ENCODE measurements at places on chromosomes 3 and 15.
A peak's percentile ranks its signal among the peaks of the same experiment; 100 is the strongest.

GRCh38 chr3:30702828-30703397, 96.5 kb downstream of the TGFBR2 start:
- DNase-seq = no peak

DNA sequence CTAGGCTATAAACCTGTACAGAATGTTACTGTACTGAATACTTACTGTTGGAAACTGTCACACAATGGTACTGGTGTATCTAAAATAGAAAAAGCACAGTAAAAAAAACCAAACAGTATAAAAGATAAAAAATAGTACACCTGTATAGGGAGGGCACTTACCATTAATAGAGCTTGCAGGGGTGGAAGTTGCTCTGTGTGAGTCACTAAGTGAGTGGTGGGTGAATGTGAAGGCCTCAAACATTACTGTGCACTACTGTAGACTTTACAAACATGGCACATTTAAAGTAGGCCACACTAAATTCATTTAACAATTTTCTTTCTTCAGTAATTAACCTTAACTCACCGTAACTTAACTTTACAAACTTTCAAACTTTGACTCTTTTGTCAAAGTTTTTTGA, 22.0 kb downstream of the B3GALNT1 start:
- DNase-seq = no peak

DNA sequence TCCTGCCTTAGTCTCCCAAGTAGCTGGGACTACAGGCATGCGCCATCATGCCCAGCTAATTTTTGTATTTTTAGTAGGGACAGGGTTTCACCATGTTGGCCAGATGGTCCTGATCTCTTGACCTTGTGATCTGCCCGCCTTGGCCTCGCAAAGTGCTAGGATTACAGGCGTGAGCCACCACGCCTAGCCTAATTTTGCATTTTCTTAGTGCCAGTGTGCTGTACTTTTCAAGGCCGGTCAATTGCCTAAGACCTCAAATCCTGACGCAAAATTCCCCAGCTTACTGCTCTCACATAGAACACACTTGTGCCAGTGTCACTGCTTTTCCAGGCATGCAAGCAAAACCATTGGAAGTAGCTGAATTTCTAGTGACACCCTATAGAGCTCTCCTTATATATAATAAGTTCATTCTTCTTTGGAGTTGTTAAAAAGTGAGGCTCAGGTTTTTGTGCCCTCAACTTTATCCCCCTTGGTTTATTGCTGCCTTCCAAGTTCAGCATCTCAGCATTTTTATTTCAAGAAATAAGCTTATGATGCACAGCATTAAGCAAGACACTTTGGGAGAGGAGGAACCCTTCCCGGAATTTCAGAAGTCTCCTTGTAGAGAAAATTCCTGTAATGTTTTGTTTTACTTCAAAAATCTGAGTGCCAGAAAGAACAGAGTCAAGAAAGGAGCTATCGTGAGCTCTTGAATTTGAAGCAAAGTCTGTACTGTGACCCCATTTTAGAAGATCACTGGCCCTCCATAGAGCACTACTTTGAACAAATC, 93.2 kb downstream of the FILIP1L start:
- DNase-seq = no peak

- no peak for DNase-seq
Measured at GRCh38 chr3:38722781-38723568, 73.5 kb upstream of the SCN5A start.

DNA sequence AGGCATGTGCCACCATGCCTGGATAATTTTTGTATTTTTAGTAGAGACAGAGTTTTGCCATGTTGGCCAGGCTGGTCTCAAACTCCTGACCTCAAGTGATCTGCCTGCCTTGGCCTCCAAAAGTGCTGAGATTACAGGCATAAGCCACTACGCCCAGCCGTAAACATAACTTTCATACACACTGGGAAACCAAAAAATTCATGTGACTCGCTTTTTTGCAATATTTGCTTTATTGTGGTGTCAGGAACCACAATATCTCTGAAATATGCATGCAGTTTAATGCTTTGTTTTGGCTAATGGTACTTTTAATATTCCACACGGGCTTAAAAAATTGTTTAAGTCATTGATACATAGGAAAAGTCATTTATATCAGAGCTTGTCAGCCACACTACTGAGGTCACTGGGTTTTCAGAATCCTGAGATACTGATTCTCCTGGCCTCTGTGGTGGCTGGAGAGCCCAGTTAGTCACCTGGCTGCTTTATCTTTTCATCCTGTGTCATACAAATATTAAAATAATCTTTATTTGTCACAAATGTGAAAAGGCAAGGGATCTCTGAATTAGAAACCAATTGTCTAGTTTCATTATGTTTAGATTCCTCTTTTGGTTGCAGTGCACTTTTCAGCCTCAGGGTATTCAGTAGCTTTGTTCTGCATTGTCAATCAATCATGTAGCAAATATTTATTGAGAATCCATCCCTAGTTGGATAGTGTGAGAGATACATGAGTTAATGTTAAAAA, 10.0 kb downstream of the TMEM62 start:
- no peak for DNase-seq

GRCh38 chr3:61897848-61898247, 336.5 kb downstream of the PTPRG start:
- no peak for DNase-seq

DNA sequence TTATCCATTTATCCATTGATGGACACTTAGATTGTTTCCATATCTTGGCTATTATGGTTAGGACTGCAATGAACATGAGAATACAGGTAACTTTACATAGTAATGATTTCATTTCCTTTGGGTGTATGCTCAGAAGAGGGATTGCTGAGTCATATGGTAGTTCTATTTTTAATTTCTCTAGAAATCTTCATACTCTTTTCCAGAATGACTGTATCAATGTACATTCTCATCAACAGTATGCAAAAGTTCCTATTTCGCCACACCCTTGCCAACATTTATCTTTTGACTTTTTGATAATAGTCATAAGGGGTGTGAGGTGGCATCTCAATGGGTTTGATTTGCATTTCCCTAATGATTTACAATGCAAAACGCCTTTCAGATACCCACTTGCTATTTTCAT, 6.2 kb upstream of the NIPA1 start:
- no peak for DNase-seq

DNA sequence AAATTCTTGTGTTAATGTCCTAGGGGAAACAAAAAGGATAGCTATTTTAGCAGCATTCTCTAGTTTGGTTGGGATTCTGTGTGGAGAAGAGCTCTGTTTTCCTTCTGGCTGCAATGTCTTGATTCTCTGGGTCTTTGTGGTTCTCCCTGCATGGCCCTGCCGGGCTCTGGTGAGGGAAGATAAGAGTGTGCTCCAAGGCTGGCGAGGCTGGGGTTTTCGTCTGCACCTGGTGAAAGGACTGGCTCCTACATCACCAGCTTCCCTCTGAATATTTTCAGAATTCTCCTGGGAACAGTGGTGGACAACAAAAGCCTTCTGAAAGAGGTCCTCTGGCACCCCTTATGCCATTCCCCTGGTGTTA, 38.1 kb upstream of the SFMBT1 start:
- no peak for DNase-seq

GRCh38 chr15:101458158-101458900, 31.2 kb downstream of the PCSK6 start:
- DNase-seq = no peak

DNA sequence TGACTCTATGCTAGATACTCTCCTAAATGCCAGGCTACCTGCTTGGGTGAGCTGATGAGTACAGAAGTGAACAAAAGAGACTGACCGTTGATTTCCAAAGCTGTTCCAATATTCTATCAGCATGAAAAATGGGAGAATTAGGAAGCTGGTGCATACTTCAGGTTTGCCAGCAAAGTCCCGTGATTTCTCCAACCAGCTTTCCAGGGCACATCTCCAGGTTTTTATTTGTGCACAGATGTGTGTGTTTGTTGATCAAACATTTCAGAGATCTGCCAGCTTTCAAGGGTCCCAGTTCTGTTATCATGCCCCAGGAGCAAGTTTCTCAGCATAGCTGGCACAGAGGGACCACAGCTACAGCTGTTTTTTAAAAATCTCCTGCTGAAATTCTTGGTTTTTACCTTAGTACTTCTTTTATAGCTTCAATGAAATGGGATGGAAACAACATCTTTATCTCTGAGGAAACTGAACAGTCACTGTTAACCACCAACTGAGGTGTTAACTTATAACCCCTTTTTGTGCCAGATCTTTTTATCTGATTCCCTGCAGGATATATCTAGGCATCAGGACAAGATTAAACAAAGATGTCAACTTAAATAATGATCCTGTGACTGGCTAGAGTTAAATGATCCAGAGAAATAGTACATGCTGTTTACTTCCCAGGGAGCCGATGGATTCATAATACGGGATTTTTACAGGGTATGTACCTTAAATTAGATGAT, 380.8 kb downstream of the GRM7 start:
- no peak for DNase-seq

DNA sequence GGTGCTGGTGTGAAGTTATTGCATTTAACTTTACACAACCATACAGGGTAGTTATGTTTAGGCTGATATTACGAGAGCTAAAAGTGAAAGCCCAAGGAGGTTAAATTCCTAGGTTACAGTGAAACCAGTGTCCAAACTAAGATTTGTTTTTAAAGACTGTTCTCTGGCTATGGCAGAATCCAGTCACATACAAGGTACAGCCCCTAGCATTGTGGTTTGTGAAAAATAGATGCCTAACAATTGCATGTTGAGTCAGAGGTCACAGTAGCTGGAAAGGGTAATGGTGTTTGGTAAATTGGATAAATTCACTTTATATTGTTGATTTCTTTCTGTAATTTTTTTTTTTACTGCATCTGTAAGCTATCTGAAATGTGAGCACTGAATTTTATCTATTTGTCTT, 614.6 kb upstream of the TBL1XR1 start:
- no peak for DNase-seq

DNA sequence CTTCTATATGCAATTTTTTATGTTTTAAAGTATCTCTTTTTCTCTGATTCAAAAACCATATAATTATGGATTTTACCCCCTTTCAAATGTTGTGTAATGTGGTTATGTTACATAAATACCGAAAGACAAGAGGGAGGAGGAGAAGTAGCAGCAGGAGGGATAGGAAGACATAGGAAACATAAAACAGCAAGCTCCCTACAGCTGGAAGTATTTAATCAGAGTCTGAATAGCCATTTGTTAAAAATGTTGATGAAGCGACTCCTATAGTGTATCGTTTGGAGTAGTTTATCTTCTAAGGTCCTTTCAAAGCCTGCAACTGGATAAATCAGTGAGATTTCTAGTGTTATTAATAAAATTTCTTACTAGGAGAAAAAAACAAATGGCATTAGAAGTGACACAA, 598.1 kb upstream of the GOLIM4 start:
- DNase-seq = no peak

- DNase-seq = no peak
Measured at GRCh38 chr3:5198986-5199731, 11.7 kb downstream of the EDEM1 start.

- no peak for DNase-seq
Measured at GRCh38 chr3:84904212-84904611, 54.6 kb upstream of the CADM2 start.

DNA sequence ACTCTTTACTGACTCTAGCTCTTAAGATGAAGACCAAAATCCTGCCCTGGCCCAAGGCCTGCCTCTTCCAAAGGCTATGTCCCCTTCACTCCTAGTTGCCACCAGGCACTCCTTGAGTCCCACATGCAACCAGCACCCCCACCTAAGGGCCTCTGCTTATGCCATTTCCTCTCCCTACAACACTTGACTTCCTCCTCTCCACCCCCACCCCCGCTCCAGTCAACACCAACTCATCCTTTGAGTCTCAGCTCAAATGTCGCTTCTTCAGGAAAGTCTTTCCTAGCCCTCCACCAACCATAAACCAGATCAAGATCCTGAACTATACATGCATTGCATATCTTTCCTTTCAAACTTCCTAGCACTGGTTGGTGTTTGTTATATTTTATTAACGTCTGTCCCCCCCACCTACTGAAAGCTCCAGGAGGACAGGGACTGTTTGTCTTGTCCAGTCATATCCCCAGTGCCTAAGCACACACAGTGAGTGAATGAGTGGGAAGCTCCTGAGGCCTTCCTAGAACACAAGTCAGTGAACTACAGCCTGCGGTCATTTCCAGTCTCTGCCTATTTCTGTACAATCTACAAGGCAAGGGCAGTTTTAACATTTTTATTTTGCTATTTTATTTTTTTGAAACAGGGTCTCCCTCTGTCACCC, 7.3 kb downstream of the TBC1D2B start:
- no peak for DNase-seq

GRCh38 chr15:73900095-73900712, 26.1 kb upstream of the LOXL1 start:
- DNase-seq = peak; percentile 82

GRCh38 chr15:55630858-55631257, 42.7 kb upstream of the PYGO1 start:
- no peak for DNase-seq

DNA sequence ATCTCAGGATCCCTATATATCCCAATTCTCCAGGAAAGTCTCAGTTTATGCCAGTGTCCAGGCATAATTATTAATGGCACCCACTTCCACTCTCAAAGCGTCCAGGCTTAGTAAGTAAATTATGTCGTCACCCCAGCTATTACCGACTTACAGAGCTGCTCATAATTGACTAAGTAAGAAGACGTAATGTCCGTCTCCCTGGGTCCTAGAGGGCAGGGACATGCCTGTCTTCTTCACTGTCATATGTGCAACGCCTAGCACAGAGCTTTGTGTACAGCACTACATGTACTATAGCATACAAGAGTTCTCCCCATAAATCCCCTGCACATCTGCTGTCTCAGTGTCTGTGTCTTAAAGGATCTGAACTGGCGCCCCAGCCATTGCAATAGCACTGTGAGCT, 23.9 kb upstream of the HRH1 start:
- DNase-seq = no peak

DNA sequence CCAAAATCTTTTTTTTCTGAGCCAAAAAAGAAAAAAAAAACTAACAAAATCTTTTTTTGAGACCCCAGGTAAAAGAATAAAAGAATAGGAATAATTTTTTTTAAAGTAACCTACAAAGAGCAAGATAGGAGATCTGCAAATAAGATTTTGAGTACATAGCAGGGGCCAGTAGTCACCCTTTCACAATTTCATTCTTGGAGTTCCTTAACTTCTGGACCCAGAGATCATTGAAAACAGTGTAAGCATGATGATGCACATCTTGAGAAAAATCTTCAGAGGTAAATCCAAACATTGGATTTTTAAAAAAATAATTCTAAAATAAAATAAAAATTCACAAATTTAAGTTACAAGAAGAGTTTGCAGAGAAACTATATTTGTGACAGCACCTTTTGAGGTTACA, 18.8 kb downstream of the TFRC start:
- peak; percentile 10 for DNase-seq

DNA sequence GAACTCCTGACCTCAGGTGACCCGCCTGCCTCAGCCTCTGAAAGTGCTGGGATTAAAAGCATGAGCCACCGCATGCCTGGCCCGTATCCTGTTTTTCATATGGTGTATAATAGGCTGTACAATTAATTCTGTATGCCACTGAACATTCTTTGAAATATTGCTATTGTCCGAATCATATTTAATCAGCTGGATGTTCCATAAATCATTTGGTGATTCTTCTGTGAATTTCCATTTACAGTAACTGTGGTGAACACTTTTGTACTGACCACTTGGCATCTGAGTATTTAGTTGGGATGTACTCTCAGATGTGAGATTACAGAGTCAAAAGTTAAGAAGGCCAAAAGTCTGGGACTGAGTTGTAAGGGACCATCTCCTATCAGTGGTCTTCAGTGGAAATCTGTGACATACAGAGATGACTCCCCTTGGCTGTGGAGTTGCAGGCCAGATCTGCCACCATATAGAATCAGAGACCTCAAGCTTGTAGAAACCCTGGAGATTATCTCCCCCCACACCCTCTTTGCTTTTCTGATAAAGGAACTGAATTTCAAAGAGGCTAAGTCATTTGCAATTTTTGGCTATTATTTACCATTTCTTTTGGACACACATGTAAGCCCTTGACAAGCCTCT, 25.7 kb upstream of the DYNC1LI1 start:
- DNase-seq = no peak

- peak; percentile 59 for DNase-seq
Measured at GRCh38 chr3:124132813-124133212, 140.9 kb upstream of the ROPN1 start.
